ENCODE measurements at places on chromosomes 4 and X.

DNA sequence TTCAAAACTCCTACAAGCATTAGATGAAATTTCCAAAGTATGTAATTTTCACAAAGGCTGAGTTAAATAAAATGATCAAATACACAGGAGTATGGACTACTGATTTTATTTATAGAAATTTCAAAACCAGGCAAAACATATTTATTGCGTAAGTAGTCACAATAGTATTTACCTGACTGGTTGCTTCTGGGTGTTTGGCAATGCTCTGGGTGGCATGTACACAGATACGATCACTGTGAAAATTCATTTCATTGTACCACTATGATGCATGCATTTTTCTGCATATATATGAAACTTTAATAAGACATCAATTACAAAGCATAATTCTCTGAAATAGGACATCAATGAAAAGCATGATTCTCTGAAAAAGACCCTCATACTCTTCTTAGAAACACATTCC lies 384.2 kb downstream of the TLL1 start:
- DNase-seq = no peak

DNA sequence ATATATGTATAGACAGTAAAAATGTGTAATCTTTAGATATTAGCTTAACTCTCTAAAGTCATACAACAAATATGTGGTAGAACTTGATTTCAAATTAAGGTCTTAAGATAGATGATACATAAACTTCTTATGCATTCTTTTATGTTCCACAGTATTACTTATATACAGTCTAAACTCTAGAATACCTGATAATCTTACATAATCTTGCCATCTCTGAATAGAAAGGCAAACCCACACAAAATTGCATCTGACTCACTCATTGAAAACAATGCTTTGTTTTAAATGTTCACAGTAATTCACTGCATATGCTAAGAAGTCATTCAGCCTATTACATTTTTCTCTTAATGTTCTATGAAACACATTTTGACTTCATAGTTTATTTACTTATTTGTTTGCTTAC lies 10.1 kb downstream of the SULT1B1 start:
- DNase-seq = no peak

DNA sequence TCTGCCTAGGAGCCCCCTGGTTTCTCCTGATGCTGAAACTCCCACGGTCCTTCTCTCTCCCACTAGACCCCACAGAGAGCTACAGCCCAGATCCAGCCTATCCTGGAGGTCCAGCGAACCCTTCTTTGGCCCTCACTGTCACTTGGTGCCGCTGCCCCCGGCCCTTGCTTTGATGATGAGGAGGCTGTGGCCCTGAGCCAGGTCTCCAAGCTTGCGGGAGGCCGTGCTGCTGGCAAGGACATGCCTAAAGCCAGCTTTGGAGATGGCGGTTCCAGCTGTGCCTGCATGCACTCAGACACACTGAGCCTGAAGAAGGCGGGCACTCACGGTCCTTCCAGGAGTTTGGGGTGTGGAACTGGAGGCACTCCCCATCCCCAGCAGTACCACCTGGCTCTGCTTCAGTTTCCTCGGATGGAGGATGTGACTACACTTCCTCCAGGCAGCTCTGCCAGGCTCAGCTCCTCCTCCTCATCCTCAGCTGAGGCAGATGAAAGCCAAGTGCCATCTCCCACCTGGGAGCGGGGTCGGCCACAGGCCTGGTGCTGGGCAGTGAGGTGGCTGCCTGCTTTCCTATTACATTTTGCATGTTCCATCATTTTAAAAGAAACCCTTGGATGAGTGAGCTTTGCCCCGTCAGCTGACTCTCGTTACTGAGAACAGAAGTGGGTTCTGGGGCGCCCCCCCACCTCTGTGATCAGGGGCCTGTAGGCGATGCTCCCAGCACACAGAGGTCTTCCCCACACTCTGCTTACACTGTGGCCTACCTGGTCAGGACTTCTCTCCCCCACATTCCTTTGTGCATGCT lies 9.0 kb downstream of the TNIP2 start:
- DNase-seq = no peak

DNA sequence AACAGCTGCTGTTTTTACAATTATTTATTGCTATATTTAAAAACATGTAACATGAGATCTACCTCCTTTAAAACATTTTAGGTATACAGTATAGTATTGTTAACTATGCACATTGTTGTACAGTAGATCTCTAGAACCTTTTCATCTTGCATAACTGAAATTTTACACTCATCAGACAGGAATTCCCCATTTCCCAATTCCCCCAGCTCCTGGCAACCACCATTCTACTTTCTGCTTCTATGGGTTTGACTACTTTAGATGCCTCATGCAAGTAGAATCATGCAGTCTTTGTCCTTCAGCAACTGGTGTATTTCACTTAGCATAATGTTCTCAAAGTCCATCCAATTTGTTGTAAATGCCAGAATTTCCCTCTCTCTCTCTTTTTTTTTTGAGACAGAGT lies 9.7 kb upstream of the LSM6 start:
- DNase-seq = no peak

- DNase-seq = no peak
Measured at GRCh38 chr4:153025406-153025805, 89.3 kb downstream of the FHDC1 start.

- DNase-seq = no peak
Measured at GRCh38 chrX:28379103-28379502, 208.1 kb upstream of the IL1RAPL1 start.

DNA sequence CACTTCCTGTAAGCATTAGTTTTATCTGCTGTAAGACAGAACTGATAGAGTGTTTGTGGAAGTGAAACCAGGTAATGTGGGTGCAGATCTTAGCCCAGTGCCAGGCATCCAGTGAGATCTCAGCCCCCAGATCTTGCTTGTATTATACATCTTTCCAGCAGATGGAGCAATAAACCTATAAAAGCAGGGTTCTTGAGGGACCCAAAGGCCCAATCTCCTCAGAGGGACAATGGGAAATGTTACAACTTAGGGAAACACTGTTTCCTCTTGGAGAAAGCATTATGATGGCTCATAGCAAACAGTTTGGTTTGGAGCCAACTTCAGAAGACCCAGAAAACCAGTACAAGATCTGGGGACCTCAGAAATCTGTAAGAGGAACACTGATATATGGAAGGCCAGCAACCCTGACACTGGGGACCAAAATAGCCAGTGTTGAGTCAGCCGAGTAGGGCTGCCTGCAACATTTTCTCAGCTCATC lies 206.3 kb downstream of the SLC7A11 start:
- DNase-seq = no peak

GRCh38 chrX:23575281-23575680 lies 92.0 kb upstream of the PRDX4 start:
- DNase-seq = no peak

GRCh38 chr4:39367166-39367565 lies 1.0 kb upstream of the RFC1 start:
- no peak for DNase-seq

DNA sequence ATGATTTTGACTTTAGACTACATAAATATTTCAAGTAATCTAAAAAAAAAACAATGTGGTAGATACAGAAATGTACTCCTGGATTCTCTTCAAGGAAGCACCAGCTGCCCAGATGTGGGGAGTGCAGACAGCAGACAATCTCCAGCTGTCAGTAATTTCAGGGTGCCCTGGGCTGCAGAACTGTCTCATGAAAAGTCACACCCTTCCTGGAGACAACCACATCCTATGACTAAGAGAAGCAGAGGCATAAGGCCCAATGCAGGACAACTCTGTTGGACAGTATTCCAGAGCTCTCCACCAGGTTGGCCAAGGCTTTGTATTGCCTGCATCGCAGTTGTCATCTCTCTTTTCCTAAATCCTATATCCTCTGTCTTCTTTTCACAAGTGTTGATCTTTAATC lies 34.4 kb upstream of the BLTP1 start:
- DNase-seq = no peak

DNA sequence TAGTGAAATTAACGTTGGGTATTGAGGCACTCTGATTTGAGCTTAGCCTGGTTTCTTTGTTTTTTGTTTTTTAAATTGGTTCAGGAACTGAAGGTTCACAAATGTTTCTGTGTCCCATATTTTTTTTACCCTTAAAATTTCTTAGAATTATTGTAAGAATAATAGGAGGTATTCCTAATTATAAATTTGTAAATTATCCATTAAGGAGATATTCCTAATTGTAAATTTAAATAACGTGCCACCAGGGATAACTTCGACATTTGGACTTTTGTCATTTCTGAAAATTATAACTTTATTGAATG lies 1.2 kb downstream of the WWC2 start:
- no peak for DNase-seq

DNA sequence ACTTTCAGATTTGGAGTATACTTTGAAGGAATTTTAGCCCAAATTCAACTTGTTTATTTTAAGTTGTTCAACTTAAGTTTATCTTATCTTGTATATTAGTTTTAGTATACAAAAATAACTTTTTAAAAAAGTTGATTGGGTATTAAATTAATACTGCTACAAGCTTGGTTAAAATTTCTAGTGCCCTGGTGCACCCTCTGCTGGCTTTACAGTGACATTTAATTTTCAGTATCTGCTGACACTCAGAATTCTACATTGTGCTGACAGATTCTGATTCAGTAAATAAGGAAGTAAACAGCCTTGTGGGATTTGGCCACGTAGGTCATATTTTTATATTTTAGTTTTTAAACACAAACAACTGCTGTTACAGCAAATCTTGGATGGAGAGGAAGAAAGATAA lies 2.9 kb downstream of the EDA start:
- DNase-seq = no peak

GRCh38 chr4:1654216-1654955 lies 29.7 kb downstream of the FAM53A start:
- no peak for DNase-seq

DNA sequence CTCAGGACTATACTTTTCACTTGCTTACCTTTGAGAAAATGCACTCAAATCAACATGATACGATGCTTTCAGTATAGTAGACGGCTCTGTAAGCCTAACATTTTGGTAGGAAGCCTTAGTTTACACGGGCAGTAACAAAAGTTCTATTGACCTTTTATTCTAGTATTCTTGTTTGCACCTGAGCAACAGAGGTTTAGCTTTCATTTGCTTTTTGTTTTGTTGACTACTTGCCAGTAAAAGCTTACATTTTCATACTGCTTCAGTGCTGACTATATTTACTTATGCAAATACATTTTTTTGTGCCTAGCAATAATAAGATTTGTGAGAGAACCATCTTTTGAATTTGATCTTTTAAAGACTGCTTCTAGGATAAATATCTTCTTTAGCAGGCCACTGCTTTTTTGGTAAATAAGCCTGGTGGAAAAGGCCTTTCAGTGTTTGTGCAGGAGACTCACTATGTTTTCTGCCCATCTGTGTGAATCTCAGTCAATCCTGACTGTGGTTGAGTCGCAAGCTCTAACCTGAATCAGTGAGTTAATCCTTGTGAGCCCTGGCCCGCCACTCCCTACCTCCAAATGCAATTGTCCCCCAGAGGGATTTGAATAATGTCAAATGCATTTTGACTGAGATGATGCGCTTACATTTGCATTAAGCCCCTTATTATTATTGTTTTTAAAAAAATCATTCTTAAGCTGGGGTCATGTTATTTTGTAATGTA lies 21.9 kb downstream of the FHIP1A start:
- no peak for DNase-seq

GRCh38 chr4:90458576-90458975 lies 331.4 kb downstream of the CCSER1 start:
- no peak for DNase-seq

- no peak for DNase-seq
Measured at GRCh38 chrX:50707405-50707804, 106.6 kb downstream of the SHROOM4 start.

GRCh38 chr4:3461515-3462291 lies 1.4 kb upstream of the DOK7 start:
- DNase-seq = no peak

GRCh38 chr4:187019896-187020295 lies 296.2 kb upstream of the FAT1 start:
- DNase-seq = no peak

- no peak for DNase-seq
Measured at GRCh38 chr4:94253036-94253435, 45.4 kb downstream of the SMARCAD1 start.

- DNase-seq = no peak
Measured at GRCh38 chr4:105128208-105128607, 18.5 kb upstream of the TET2 start.

DNA sequence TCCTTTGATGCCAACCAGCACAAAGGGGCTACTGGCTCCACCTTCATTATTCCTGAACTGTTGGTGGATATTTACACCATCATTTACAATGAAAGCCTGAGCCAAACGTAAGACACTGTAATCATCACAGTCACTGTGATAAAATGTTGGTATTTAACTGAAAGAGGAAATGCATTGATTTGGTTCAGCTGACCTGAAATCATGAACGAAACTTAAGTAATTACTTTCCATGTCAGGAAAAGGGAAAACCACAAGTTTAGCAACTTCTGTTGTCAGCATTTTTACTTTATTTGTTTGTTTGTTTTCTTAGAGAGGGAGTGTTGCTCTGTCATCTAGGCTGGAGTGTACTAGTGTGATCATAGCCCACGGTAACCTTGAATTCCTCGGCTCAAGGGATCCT lies 247.8 kb upstream of the FAM47A start:
- no peak for DNase-seq

GRCh38 chr4:100836929-100837328 lies 319.1 kb upstream of the EMCN start:
- DNase-seq = no peak

DNA sequence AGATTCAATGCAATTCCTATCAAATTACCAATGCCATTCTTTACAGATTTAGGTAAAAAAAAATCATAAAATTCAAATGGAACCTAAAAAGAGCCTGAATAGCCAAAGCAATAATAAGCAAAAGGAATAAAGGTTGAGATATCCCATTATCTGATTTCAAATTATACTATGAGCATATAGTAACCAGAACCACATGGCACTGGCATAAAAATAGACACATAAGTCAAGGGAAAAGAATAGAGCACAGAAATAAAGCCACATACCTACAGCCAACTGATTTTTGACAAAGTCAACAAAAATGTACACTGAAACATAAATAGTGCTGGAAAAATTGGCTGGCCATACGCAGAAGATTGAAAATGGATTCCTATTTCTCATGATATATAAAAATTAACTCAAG lies 853.7 kb downstream of the FAT4 start:
- DNase-seq = no peak

- DNase-seq = no peak
Measured at GRCh38 chr4:16264798-16265197, 38.5 kb upstream of the TAPT1 start.

- DNase-seq = no peak
Measured at GRCh38 chrX:149476513-149476912, 28.6 kb downstream of the IDS start.

DNA sequence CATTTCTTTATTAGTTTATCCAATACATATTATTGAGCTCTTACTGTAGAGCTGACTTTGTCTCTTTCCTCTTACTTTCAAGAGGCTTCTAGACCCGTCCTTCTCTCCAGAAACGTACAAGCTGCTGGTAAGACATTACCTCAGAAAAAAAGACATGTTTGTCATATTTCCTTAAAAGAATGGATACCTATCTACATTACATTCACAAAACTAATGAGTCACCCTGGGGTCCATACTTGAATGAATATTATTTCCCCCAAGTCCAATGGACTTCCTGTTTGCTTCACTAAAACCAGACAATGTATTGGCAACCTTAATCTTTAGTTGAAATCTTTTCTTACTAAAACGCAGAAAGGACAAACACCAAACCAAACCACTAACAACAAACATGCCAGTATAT lies 176.5 kb upstream of the CLNK start:
- DNase-seq = no peak

All from stimulated activated CD4-positive, alpha-beta T cell treated with anti-CD3 and anti-CD28 coated beads, Interleukin-15, amount 100 ng/mL, for 48 hours (primary cell).